ENCODE measurements at places on chromosomes 16 and 17.

GRCh38 chr16:7218936-7219335 is 113.7 kb upstream of the RBFOX1 start:
- no peak for DNase-seq

GRCh38 chr16:24009955-24010354 is 174.2 kb downstream of the PRKCB start:
- no peak for DNase-seq

DNA sequence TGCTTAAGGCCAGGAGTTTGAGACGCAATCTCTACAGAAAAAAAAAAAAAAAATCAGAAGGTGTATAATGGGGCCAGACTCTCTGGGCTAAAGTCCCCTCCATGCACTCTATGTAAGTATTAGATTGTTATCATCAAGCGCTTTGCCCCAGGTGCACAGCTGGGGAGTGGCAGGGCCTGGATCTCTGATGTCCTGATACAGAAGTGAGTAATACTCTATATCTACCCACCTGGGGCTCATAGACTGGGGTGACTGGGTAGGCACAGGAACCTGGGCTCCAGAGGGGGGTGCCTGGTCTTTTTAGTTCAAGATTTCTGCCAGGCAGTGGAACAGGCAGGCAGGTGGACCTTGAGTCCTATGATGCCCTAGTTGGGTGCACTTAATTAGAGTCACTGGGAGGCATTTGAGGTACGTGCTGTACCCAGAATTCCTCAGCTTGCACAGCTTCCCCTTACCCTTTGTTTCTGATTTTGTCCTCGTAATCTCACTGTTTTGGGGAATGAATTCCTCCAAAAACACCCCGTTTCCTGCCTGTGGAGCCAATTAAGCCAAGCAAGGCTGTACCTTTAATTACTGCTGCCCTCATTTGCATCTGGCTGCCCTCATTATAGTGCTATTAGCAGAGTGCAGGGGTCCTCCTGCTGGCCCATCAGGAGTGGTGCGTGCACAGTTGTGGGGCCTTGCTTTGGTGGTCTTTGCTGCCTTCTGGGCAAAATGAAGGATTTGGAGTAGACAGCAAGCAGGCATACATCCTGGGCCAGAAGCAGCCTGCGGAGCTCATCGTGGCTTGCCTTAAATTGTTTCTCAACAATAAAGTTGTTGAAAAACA is 239.0 kb downstream of the SNX29 start:
- no peak for DNase-seq

DNA sequence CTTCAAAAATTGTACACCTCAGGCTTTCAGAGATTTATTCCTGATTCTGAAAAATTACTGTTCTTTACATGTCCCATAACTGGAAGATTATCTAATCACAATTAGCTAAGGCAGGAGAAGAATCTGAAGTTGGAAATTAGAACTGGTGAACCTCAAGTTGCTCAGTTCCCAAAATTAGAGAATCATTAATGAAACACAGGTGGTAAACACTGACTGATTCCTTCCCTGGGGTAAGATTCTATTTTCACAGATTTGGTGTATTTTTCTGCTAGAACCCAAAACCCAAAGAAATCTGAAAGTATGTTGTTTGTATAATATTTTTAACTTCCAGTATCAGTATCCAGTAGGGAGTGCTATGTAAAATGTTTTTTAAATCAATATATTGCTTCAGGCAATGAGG is 25.7 kb downstream of the PHKB start:
- DNase-seq = no peak

DNA sequence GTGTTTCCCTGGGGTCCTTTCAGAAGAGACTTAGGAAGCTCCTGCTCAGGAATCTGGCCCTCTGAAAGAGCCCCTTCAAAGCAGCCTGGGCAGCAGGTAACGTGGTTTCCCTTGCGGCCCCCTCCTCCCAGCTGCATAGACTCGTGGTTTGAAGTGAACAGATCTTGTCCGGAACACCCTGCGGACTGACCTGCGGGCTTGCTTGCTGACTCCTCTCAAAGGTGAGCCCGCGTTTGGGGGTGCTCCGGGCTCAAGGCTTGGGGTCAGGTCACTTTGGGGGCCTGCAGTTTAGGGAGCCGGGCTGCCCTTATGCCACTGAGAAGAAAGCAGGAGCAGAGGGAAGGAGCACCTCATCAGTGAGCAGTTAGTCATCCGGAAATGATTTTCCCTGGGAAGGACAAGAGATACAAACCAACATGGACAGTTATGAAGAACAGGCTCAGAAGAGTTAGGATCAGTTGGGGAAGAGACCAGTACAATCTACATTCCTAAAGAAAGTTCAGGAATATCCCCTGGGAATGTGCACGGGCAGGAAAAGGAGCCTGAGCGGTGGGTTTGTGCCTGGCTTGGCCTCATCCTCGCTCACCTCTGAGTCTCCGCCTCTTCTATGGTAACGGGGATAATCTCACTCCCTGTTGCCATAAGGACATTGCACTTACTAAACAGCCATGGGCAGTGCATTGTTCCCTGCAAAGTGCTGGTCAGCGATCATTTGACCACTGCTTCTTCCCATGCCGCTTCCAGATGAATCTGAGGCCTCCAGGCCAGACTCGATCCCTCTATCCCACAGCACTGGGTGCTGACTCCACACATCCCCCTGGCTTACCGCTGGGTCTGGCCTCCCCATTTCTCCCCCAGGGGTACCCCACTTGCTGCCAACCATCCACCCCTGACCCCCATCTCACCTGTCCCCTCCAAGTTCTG is 10.0 kb downstream of the LDHD start:
- DNase-seq = no peak

DNA sequence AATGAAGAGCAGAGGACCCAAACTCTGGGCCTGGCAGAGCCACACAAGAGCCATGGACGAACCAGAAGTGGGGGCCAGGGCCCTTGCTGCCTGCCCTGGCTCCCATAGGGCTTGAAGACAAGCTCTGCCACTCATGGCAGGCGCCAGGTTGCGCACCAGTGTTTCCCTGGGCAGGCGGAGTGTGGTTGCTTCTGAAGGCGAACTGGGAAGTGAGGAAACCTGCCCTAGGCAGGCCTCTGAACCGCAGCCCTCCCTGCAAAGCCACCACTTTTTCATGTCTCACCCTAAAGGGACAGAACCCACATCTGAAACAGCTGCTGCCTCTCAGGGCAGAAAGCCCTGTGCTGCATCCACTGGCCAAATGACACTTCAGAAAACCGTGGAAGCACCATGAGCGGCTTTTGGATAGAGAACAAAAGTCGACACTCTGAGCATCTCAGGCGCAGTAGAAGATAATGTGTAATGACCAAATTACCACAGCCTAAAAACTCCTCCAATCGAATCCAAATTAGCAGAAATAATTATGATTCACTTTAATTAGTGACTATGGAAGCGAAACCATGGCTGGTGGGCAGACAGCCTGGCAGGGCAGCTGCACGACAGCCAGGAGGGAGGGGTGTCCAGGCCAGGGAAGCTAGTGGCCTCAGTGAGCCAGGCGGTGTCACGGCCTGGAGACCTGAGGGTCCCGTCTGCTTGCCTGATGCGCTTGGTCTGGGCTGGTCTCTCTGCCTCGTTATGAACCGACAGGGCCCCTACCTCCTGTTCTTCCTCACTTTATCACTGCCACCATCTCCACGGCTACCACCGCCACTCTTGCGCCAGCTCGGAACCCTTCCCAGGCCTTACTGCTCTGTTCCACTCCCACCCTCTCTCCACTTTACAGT is 59.1 kb downstream of the PRMT7 start:
- DNase-seq = no peak

DNA sequence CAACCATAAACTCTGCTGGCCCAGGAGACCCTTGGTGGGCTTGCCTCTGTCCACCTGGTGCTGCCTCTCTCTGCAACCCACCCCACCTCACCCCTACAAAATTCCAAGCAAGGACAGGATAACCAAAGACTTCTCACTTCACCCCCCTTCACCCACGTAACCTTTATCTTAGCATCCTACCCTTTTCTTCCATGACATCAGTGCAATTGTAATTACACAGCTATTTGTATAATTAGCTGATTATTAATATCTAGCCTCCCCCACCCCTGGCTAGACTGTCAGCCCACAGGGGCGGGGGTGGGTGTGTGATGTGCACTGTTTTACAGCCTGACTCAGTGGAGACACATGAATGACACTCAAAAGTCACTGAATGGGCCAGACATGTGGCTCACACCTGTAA is 262.2 kb downstream of the MRTFB start:
- DNase-seq = no peak

Measured in cardiac septum (tissue), 1 donor.